Hematopoietic multipotent progenitor cell (in vitro differentiated cells): ENCODE measurements at places on chromosomes 4 and X.
A peak's percentile ranks its signal among the peaks of the same experiment; 100 is the strongest.

DNA sequence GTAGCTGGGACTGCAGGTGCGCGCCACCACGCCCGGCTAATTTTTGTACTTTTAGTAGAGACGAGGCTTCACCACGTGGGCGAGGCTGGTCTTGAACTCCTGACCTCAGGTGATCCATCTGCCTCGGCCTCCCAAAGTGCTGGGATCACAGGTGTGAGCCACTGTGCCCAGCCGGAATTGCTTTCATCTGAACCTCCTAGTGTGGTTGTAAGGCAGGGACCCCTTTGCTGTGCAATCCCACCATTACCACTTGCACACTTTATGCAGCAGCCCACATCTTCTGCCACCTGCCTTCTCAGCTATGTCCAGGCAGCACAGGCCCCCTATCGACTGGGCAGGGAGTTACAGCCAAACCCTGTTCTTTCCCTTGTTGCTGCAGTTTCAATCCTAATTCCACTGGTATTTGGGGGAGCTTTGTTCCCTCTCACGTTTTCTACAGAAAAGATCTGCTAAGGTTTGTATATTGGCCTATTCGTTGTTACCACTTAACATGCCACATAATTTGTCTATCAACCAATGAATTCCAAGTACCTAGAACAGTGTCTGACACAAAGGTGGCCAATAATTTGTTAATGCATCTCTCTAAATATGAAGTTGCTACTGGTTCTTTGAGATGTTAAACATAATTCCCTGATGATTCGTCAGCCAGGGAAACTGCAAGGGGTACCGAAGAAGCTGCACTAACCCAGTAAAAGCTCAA lies 6.5 kb downstream of the RPL39 start:
- DNase-seq: peak; percentile 38

- DNase-seq: no peak
Observed at GRCh38 chr4:43411226-43411625, 518.7 kb downstream of the GRXCR1 start.

DNA sequence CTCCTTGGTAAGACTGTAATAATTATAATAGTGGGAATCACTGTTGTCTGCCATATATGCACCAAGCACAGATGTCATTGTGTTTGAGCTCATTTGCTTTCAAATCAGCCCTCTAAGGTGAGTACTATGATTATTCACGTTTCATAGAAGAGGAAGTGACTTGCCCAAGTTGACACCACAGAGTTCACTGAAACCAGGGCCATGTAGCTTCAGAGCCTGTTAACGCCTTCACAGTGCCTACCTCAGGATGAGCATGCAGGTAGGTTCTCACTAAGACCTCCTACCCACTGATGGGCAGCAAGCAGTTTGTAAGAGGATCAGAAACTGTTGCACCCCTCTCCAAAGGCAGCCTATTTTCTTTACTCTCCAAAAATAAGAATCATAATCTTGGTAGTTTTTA lies 27.4 kb downstream of the TMPRSS11A start:
- no peak for DNase-seq

DNA sequence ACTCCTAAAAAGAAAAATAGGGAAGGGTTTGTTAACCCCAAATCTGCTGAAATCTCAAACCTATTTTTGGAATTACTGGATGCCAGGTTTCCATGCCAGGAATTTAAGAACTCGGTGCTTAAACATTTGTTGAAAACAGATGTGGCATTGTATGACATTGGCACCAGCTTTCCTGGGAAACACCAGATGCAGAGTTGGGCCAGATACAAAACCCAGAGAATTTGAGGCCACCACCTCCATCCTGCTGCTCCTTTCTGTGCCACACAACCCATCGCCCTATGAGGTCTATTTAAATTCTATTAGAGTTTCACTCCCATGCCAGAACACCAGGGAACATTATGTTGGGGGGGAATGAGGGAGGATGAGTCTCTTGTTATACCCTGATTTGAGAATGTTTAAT lies 71.7 kb downstream of the ARAP2 start:
- DNase-seq: no peak

DNA sequence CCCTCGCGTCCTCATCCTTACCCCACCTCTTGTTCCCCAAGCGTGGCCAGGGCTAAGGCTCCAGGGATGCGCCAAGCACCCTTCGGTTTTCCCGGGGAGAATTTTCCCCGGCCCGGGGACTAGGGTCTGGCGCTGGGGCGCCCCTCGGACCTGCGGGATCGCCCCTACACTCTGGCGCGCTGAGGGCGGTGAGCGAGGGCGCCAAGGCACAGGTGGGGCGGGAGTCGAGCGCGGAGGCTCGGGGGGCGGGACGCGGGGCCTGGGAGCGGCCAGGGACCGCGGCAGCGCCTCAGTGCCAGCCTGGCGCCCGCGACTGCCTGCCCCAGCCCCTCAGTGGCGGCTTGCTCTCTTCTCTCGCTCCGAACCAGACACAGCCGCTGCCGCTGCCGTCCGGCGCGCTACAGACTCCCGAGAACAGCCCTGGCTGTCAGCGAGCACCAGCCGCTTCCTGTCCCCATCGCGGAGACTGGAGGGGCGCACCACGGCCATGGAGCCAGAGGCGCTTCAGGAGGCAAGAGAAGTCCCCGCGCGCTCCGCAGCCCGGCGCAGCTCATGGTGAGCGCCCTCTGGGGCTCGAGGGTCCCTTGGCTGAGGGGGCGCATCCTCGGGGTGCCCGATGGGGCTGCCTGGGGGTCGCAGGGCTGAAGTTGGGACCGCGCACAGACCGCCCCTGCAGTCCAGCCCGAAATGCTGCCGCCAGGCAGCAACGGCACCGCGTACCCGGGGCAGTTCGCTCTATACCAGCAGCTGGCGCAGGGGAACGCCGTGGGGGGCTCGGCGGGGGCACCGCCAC lies at the start of gene DRD5:
Gene DRD5, plus strand, starts transcription at position 292 of the 793 bp plus-strand sequence. Its CDS starts 396 bp downstream, at position 688.
- no peak for DNase-seq
